ENCODE measurements at places on chromosomes 3 and 15.
A peak's percentile ranks its signal among the peaks of the same experiment; 100 is the strongest.

DNA sequence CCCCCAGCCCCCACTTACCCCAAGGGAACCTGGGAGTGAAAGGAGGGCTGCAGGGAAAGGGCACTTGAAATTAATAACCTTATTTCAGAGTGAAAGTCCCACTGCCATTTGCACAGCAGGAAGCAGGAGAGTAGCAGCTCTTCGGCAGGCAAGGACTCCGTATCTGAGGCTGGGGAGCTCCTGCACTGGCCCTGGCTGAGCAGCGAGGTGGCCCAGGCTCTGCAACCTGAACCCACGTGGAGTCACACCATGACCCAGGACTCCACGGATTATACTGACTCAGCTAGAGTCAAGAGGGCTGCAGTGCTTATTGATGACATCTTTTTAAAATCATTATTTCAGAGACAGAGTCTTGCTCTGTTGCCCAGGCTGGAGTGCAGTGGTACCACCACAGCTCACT lies 214.5 kb downstream of the XXYLT1 start:
- no peak for DNase-seq

DNA sequence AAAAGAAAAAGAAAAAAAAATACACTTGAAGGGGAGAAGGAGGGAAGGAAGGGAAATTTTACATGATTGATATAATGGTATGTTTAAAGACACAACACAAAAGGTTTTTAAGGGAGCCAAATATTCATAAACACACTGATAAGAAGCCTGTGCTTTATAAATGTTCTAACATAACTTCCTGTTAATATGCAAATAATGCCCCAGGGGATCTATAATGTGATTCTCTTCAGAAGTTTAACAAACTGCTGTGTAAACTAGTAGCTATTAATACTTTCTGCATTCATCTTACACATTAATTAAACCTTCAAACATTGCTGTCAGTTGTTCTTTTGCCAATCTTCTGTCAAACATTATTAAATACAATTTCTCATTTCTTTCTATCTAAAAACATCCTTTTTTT lies 231.6 kb downstream of the TJP1 start:
- no peak for DNase-seq

- no peak for DNase-seq
These were observed 138.5 kb downstream of the ZNF621 start for GRCh38 chr3:40663280-40663679.

DNA sequence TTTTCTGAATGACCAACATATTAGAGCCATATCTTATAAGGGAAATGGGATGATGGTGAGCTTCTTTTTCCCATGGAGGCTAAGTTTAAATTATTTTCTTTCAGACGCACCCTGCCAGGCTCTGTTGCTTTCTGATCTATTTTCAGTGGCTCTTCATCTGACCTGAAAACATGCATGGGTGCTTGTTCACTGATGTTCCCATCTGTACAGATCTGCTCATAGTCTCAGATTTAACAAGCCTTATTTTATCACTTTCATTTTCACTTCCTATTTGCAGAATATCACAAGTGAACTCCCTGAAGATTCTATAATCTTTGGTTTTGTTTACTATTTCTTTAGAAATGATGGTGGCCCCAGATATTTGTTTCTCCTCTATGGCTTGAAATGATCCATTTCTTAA lies 31.1 kb upstream of the SUCLG2 start:
- DNase-seq: no peak

GRCh38 chr15:91409387-91409786 lies 309.3 kb downstream of the SV2B start:
- no peak for DNase-seq

GRCh38 chr3:50258029-50258680 lies 10.8 kb upstream of the SEMA3B start:
- no peak for DNase-seq

- DNase-seq: no peak
These were observed 21.7 kb upstream of the SFMBT1 start for GRCh38 chr3:53067567-53067966.

DNA sequence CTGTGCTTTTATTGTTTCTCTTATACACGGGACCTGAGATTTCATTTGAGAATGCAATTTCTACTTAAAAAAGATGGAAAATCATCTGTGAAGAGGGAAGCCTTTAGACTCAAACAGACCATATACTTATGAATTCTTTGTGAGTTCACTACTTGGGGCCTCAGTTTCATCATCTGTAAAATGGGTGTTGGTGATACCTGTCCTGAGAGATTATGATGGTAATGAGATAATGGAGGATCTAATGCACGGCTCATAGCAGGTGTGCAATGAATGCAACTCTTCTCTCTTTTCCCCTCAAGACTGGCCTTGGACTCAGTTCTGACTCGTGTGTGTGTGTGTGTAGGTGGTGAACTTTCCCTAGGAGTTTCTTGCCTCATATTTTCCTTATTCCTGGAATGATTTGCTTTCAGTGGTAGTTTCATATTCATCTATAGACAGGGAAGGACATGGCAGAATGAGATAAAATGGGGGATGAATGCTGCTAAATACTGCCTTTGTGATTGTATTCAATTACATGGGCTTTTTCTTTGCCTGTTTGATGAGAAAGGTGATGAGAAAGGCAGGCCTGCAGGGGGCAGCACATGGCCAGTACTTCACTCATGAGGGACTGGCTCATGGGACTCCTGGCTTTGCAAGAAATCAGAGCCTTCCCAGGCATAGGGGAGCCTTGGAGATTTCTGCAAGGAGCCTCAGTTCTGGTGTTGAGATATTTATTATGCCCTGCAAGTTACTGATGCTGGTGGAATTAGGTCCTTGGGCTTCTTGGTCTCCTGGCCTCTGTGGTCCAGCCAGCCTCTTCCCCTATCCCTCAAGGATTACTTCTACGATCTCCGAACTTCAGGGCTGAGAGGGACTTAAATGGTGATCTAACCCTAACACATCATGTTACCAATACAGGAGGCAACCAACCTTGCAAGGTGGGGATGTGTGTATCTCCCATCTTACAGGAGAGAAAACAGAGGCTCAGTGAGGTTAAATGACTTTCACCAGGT lies 70.7 kb downstream of the RPLP1 start:
- DNase-seq: peak; percentile 40

GRCh38 chr15:69119001-69119400 lies 41.4 kb upstream of the GLCE start:
- no peak for DNase-seq

DNA sequence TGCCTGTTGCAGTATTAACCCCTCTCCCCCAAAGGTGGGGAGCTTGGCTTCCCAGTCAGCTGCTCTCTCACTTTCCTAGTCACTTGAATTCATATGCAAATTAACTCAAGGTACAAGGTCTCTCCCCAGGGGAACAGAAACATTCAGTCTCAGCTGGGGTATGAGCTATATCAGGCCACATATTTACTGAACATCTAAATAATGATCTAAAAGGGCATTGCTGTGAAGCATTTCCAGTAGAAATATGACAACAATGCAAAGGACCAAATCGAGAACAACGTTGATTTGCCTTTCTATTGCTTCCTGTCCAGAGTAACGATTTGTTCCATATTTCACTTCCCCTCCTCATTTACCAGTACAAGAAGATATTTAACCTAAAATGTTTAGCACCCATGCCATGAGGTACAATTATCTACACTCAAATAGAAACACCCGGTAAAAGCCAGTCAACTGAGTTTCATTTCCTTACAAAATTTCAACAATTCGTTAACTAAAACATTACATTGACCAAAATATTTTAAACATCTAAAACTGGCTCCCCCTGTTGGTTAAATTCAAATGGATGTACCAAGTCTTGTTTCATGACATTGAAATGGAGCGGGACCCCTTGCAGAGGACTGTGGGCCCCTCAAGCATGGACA lies 36.5 kb upstream of the KLHL6 start:
- DNase-seq: no peak

DNA sequence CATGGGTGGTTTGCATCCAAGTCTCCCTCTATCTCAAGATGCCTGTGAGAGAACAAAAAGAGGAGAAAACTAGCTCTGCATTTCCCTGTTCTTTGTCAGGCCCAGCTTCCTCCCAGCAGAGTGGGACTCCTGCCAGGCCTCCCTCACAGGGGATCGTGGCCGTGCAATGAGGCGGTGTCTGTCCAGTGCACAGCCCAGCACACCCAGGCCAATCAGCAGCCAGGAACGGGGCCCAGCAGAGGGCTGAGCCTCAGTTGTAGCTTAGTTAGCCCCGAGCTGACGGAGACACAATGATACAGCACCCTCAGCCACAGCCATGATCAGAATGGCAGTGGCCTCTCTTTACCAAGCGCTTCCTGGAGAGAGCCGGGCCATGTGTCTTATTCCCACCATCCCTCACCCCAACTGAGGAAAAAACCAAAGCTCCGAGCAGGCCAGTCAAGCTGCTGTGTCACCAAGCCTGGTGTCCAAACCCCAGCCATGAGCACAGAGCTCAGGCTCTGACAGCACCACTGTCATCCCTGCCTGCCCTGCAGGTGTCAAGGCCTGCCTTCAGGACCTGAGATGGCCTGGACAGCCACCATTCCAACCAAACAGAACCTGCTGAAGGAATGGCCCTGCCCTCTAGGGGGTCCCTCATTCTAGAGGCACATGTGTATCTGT lies 71.1 kb downstream of the DNAJB8 start:
- no peak for DNase-seq

DNA sequence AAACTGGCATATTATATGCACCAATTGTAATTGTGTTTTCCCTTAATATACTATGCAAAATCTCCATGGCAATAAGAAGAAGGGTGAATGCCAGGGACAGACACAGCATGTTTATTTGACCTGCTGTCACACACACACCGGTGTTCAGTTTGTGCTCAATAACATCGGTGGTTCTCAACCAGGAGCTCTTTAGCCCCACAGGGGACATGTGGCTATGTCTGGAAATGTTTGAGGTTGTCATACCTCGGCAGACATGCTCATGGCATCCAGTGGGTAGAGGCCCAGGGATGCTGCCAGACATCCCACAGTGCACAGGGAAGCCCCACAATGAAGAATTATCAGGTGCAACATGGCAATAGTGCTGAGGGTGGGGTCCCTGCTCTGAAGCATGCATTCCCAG lies 38.2 kb downstream of the GLB1 start:
- no peak for DNase-seq

DNA sequence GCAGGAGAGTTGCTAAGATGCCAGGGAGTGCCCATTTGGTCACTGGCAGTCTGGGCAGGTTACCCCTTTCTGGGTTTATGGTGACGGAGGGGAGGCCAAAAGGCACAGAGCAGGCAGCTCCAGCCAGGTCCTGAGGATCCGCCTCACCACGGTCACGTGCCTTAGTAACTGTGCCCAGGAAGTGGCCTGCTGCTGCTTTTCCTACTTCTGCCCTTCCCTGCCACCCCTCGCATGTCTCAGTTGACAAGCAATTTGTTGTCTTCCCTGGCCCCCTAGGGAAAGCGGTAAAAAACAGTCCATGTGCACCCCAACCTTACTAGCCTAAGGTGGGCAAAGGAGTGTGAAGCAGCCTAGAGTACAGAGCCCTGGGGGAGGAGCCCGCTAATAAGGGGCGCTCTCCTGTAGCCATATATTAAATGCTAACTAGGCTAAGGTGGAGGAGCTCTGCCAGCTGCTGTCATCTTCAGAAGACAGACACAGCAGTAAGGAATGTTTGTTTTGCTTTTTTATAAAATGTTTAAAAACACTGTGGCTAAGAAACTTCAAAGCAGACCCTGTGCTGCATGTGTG lies 9.1 kb upstream of the LIPH start:
- peak; percentile 65 for DNase-seq

DNA sequence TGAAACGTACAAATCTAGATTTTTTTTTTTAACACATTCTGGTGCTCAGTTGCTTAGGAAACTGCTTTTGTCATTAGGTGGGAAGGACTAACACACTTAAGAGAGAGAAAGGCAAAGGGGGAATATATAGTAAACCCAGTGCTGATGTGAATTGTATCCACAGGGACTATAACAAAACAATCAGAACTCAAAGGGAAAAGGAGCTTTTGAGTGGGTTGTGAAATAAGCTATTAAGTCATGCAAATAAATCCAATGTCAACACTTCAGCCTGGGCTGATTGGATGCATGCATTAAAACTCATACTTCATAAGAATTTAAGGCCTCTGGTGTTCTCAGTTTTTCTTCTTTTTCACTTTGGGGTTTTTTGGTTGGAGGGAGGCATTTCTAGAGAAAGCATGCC lies 628.9 kb downstream of the FHIT start:
- DNase-seq: no peak

GRCh38 chr15:31598620-31599019 lies 272.0 kb downstream of the KLF13 start:
- DNase-seq: no peak

- no peak for DNase-seq
These were observed 58.3 kb downstream of the TASOR start for GRCh38 chr3:56624725-56625124.

DNA sequence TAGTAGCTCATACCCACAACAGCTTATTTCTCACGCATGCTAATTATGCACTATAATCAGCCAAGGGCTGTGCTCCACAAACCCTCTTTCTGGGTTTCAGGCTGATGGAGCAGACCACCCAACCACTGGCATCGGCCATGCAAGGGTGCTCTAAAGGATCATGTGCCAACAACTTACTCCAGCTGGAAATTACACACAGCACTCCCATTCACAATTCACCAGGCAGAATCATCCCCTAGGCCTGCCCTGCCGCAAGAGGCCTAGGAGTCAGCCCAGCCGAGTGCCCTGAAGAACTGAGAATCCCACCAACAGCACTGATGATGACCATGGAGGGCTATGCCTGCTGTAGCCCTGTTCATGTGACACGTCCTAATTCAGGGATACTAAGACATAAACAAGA lies 216.2 kb upstream of the CHRNA7 start:
- DNase-seq: no peak

GRCh38 chr3:81789691-81790090 lies 28.2 kb upstream of the GBE1 start:
- peak; percentile 9 for DNase-seq

- DNase-seq: no peak
These were observed 43.7 kb downstream of the ZDHHC3 start for GRCh38 chr3:44932271-44932670.

DNA sequence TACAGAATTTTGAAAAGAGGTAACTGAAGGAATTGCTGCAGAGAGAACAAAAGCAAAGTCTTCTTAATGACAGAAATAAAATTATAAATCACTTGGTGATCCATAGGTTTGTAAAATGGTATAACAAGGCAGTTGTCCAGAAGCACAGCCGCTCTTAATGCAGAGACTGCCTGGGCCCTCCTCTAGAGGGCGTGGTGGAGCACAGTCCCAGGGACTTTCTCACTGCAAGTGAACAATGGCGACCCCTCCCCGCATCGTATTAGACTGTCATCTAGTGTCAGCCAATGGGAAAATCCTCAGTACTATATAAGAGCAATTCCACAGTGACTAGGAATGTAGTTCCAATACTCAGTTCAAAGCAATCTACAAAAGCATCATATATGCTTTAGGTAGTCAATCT lies 26.4 kb upstream of the ZBED2 start:
- DNase-seq: no peak

DNA sequence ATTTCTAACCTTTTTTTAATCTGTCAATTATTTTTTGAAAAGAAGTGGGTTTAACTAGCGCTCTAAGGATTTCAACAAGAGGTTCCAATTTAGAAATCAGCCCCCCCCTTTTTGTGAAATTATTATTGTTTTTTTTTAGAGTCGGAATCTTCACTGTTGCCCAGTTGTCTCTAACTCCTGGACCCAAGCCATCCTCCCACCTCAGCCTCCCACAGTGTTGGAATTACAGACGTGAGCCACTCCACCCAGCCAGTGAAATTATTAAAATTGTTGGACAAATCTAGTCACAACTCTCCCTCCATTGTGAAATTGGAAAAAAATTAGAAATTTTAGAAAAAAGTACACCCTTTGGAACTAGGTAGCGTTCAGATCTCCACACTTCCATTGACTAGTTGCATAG lies 2.5 kb downstream of the AKAP13 start:
- DNase-seq: no peak

- DNase-seq: no peak
These were observed 36.9 kb downstream of the APBA2 start for GRCh38 chr15:28922707-28923012.
